ENCODE measurements at places on chromosomes 5 and 9. TPM values are rescaled to one million over a fixed set of nuclear protein-coding genes. Genes with fewer than 3 reads are reported as not detected.

The DOCK8 gene
- total RNA-seq: 0.58 TPM

DNA sequence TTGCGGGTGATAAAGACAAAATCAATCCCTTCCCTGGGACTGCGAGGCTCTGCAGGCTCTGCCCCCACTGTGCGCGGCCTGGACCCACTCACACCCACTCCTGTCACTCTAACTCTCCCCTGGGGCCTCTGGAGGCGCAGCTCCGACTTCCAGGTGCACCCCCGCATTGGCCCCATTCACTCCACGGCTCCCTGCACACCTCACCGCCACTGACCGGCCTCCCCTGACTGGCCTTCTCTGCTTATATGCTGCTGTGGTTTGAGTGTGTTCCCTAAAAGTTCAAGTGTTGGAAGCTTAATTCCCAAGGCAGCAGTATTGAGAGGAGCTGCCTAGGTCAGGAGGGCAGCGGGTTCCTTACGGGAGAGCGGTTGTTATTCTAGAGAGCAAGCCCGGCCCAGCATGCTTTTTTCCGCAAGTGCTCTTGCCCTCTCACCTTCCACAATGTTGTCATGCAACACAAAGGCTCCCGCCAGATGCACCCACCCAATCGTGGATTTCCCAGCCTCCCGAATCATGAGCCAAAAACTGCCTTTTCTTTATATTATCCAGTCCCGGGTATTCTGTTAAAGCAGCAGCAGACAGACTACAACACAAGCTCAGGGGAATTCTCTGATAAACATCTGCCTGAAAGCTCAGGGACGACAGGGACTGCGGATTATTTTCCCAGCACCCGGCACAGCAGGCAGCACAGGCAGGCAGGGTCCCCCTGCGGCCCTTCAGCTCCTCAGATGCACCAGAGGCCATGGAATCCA is 73.5 kb upstream of the LRRTM2 start:
- peak overlapping the region; percentile 31 for H3K4me3 ChIP-seq
- H3K36me3 ChIP-seq: peaks cover 2% of the 10 kb centered on the region
- no peak for DNase-seq
- H3K27ac ChIP-seq: peak overlapping the region; percentile 59
- H3K4me1 ChIP-seq: peaks cover 52% of the 10 kb centered on the region

The ECSCR gene
- not detected for total RNA-seq

- peak overlapping the region; percentile 56 for H3K4me3 ChIP-seq
- H3K36me3 ChIP-seq: no peaks in the 10 kb centered on the region
- DNase-seq: peak; percentile 24
- H3K27me3 ChIP-seq: peaks cover 33% of the 10 kb centered on the region
- H3K4me1 ChIP-seq: peaks cover 11% of the 10 kb centered on the region
Observed at GRCh38 chr9:104743376-104743985, 4.0 kb upstream of the NIPSNAP3A start.

The SPATA31D3 gene
- not detected for total RNA-seq

GRCh38 chr9:83633255-83633654 is 10.3 kb downstream of the IDNK start:
- no peak for DNase-seq
- no peak overlapping the region for H3K27ac ChIP-seq
- peaks cover 5% of the 10 kb centered on the region for H3K36me3 ChIP-seq
- no peaks in the 10 kb centered on the region for H3K27me3 ChIP-seq

All from neural crest cell (in vitro differentiated cells).